ENCODE measurements at places on chromosomes 3 and 15. TPM values are rescaled to one million over a fixed set of nuclear protein-coding genes. Genes with fewer than 3 reads are reported as not detected.
A peak's percentile ranks its signal among the peaks of the same experiment; 100 is the strongest.

- no peak for DNase-seq
These were observed 27.6 kb downstream of the MAPKAPK3 start for GRCh38 chr3:50644561-50644960.

DNA sequence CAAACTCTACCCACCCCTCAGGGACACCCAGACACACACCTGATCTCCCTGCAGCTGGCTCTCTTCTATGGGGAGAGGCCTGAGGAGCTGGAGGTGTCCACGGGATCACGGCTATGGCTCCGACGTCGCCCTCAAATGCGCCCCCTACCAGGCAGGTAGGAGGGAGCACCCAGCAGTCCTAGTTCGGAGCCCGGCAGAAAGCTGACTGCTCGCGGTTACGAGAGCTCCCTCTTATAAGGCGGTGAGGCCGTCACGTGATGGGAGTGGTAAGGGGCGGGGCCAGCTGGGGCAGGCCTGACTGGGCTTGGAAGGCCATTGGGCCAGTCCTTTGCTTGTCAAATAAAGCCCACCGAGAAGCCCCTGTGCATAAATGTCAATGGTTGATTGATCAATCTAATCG is at the start of gene PRR20G:
TSS of gene PRR20G (minus strand) at position 207 of the 400 bp plus-strand sequence. CDS start 681 bp downstream, outside the sequence.
- DNase-seq = no peak

Gene UNC13C
- not detected for total RNA-seq

DNA sequence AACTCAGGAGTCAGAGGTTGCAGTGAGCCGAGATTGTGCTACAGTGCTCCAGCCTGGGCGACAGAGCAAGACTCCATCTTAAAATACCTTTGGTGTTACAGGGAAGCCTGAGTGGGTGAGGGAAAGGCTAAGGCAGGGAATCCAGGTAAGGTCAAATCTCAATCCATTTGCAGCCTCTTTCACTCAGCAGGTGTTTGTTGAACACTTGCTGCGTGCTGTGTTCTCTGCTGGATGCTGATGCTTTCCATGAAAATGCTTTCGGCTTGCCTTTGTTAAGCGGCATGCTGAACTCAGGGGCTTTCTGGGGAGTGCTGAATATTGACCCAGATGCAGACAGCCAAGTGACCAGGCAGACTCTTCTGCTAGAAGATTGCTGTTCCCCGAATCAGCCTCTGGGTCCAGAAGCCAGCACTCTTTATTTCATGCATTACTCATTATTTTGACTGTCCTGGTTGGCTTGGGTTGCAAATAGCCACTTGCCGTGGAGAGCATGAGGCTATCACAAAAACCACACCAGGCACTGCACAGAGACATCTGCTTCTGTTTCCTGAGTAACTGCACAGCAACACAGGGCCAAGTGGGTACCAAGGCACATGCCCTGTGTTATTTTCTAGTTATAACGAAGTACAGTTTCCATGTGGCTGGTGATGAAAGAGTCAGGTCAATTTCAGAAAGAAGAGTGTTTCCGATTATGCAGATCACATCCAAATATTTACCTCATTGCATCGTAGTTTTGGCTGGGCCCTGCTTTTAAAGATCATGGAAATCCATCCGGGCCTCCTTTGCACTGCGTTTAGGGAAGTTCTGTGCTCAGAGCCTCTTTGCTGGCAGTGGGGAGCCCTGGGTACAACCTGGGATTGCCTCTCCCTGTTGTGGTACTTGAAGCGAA is 88.6 kb downstream of the THSD4 start:
- no peak for DNase-seq

Gene CA12
- 0.95 TPM for total RNA-seq

GRCh38 chr3:181860235-181860634 is 148.5 kb downstream of the SOX2 start:
- no peak for DNase-seq

Gene THRB
- total RNA-seq = not detected

GRCh38 chr3:37812499-37812896 is 49.2 kb upstream of the CTDSPL start:
- DNase-seq = no peak

DNA sequence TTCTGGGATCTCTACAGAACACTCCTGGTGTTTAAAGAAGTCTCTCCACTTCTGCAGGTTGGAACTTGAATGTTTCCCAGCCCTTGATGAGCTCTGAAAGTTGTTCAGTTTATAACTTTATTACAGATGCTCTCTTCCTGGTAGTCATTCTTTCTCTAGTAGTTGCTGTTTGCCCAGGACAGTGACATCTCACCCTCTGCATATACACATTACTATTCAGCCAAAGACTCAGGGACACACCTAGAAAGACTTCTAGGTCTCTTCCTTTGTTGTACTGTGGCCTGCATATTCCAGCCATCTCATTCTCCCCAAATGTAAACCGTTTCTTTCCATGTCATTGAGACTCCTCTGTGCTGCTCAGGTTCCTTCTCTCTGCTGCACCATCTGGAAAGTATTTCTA is 76.7 kb downstream of the MITF start:
- no peak for DNase-seq

GRCh38 chr3:100047455-100048141 is 66.7 kb downstream of the FILIP1L start:
- DNase-seq = peak; percentile 7

GRCh38 chr3:38000965-38001455 is 10.4 kb downstream of the VILL start:
- peak; percentile 50 for DNase-seq

DNA sequence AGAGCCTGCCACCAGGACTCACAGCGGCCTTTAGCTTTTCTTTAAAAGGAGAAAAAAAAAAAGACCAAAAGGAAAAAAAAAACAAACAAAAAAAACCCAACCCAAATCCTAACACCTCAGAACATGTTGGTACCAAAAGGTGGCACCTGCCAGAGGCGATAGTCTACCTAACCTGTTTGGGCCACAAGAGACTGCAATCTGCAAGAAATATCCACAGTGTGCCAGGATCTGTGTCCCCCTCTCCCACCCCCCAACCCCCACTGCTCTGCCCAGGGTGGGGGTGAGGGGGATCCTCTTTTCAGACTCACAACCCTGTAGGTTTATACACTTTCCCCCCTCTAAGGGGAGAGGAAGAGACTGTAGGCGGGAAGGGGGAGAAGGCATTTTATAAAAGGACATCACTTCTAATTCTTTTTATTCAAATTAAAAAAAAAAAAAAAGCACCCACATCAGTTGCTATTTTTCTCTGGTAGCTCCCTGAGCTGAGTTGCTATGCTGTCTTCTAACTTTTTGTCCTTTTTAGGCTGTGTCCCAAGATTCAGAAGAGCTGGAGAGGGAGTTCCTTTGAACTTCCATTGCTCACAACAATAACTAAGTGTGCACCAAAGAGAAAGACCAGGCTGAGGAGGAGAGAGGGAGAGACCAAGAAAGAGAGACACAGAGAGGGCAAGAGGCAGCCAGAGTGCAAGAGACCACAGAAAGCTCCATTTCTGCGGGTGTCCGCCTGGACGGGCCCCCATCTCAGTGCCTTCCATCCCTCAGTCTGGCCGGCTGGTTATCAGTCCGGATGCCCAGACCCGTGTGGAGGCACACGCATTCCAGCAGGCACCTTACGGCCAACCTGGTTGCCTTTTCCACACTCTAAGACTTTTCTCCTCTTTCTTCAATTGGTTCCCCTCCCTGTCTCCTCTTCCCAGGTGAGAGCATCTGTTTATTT is 48.9 kb downstream of the TLE3 start:
- DNase-seq = no peak

DNA sequence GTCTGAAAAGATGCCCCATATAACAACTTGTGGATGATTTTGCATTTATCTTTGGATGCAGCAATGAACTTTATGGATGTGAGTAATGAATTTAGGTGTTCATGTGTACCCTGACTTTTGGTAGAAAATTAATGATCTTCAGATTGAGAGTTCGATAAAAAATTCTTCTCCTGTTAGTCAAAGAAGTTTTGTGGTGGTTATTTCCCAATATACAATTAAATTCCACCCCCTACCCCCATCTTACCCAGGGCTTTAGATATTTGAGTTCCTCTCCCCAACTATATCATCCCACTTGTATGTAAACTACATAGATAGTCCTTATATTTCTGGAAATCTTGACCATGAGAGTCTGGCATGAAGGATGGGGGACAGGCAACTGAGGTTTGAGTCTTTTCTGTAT is 126.1 kb upstream of the ALDH1A3 start:
- DNase-seq = no peak

DNA sequence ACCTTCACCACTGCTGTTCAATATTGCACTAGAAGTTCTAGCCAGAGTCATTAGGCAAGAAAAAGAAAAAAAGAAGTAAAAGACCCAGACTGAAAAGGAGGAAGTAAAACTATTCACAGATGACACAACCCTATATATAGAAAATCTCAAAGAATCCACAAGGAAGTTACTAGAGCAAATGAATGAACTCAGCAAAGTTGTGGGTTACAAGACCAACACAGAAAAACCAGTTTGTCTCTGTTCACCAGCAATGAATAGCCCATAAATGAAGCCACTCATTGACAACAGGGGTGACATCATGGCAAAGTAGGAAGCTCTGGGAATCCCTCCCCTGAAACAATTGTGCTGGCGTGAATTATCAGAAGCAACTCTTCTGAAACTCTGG is 4.6 kb downstream of the CFAP100 start:
- no peak for DNase-seq

Gene CYP1A2
- total RNA-seq = not detected

Gene CORO2B
- total RNA-seq = not detected

Gene LRTM1
- total RNA-seq = not detected

Gene CPLX3
- total RNA-seq = not detected

DNA sequence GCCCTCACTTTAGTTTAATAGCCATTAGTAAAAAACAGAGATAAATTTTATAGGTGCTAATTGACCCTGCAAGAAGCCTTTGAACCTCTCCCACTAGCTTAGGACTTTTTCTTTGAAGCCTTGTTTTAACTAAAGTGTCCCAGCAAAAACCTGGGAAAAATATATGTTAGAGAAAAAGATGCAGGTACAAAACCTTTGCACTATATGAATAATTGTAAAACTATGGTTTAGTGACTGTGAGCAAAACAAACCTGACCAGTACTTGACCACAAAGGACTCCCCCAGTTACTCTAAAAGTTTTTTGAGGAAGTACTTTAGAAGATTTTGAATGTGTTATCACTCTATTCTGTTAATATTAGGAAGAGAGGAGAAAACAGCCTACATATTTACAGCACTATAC is 123.3 kb upstream of the TP63 start:
- DNase-seq = no peak

Gene SEMA6D
- total RNA-seq = not detected

GRCh38 chr15:48475600-48476395 is 144.6 kb downstream of the DUT start:
- DNase-seq = no peak

DNA sequence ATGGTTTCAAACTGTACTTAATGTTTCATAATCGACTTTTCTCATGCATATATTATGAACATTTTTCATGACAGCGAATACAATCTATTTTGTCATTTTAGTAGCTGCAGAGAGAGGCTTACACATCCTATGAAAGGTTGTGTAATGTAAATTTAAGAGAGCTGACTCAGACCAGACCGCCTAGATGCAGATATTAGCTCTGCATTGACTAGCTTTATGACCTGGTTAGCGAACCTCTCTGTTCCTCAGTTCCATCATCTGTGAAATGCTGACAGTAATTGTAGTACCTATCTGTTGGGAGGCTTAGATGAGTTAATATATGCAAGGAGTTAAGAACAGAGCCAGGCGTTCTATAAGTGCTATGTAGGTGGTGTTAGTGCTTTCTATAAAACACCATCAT is 116.2 kb upstream of the RASGRP1 start:
- DNase-seq = no peak

GRCh38 chr15:77836121-77836692 is 203.5 kb upstream of the LINGO1 start:
- no peak for DNase-seq

- DNase-seq = no peak
These were observed 52.7 kb upstream of the SPTSSB start for GRCh38 chr3:161423911-161424522.

- DNase-seq = no peak
These were observed 26.7 kb downstream of the HCN4 start for GRCh38 chr15:73341886-73342600.

DNA sequence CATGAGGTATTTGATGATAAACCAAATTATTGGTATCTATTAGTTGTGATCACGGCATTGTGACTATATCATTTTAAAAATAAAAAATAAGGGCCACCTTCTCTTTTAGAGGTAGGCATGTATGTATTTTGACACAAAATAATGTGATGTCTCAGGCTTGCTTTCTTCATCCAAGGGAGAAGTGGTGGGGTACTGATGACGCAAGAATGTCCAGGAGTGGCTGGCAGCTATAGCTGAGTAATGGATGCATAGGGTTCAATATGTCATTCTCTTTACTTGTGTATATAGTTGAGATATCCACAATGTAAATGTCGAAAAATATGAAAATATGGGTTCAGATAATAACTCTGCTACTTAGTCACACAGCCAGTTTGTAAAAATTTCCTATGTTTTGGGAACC is 46.8 kb upstream of the NSMCE3 start:
- no peak for DNase-seq

DNA sequence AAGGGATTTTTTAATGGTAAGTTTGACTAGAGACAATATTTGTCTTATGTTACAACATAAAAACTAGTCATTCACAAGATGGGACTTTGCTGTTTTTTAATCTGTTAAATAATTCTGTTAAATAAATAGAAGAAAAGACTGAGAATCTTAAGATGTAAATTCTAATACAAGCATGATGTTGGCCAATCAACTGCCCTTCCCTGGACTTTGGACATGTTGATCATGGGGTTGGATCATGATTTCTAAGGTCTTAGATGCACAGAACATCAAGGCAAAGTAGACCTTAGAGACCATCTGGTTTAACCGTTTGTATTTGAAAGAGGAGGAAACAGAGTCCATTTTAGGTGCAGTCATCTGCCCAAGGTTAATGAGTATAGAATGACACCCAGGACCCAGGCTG is 10.9 kb downstream of the MASP1 start:
- DNase-seq = no peak

- no peak for DNase-seq
These were observed 1.4 kb upstream of the WHAMM start for GRCh38 chr15:82807920-82808633.

- no peak for DNase-seq
These were observed 26.8 kb downstream of the CCRL2 start for GRCh38 chr3:46433841-46434240.

Gene CYP1A1
- total RNA-seq = 2.1 TPM

DNA sequence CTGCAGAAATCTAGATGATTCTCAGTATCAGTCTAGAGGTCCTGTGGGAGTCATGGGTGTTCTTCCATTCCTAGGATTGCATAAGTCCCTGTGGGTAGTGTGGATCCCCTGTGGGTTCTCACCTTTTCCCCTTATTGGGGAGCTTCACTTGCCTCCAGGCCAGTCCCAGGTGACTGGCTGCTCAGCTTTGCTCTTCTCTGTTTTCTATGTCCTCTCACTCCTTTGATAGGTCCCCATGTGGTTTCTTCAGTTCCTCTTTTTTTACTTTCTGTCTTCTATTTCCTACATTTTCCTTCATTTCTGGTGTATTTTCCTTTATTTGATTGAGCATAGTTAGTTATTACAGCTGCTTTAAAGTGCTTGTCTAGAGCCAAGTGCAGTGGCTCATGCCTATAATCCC is 10.9 kb downstream of the TEX55 start:
- no peak for DNase-seq

GRCh38 chr15:42151141-42151561 is 5.3 kb downstream of the PLA2G4F start:
- no peak for DNase-seq

GRCh38 chr3:66115858-66116654 is 77.3 kb upstream of the MAGI1 start:
- no peak for DNase-seq

Gene SCN11A
- 0.09 TPM for total RNA-seq

GRCh38 chr3:12813967-12814366 is 17.5 kb downstream of the CAND2 start:
- no peak for DNase-seq

- no peak for DNase-seq
These were observed 276.6 kb upstream of the NR2F2 start for GRCh38 chr15:96053781-96054428.
